ENCODE measurements at places on chromosomes 2 and 18.

- peak; percentile 36 for DNase-seq
These were observed 4.2 kb downstream of the CLK1 start for GRCh38 chr2:200860092-200860795.

GRCh38 chr2:174590346-174590745 lies 7.3 kb downstream of the WIPF1 start:
- DNase-seq = no peak

DNA sequence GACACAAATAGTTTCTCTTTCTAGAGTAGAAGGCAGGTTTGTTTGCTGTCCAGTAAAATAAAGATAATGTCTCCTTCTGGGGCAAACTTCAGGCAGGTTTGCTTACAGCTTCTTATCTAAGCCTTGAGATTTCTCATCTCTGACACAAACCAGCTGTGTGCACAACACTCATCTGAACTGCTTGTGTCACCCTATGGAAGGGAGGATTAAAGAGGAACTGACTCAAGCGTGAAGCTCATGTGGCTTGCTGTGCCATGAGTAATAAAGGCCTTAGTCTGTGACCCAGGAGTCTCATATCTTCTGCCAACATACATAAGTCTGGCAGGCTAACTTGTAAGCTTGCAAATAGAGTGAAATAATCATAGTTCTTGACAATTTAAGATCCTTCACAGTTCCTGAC lies 24.2 kb upstream of the CPO start:
- DNase-seq = no peak

- DNase-seq = no peak
These were observed 692 bp upstream of the RAX start for GRCh38 chr18:59273759-59274532.

DNA sequence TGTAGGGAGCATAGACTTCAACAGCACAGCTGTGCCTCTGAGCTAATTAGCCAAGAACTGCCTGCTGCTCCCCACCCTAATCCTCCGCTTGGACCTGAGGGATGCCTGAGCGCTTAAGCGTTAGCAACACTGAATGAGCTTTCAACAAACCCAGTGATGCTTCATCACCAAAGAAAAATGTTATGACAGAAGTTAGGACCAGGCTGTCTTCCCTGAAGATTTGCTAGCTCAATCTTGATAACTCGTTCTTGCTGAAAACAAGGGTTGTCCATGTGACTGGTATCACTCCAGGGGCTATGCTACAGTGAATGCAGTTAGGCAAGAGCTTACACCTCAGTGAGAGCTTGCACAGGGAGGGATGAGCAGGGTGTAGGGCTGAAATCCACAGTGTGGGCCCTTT lies 190.7 kb upstream of the SIX2 start:
- DNase-seq = no peak

DNA sequence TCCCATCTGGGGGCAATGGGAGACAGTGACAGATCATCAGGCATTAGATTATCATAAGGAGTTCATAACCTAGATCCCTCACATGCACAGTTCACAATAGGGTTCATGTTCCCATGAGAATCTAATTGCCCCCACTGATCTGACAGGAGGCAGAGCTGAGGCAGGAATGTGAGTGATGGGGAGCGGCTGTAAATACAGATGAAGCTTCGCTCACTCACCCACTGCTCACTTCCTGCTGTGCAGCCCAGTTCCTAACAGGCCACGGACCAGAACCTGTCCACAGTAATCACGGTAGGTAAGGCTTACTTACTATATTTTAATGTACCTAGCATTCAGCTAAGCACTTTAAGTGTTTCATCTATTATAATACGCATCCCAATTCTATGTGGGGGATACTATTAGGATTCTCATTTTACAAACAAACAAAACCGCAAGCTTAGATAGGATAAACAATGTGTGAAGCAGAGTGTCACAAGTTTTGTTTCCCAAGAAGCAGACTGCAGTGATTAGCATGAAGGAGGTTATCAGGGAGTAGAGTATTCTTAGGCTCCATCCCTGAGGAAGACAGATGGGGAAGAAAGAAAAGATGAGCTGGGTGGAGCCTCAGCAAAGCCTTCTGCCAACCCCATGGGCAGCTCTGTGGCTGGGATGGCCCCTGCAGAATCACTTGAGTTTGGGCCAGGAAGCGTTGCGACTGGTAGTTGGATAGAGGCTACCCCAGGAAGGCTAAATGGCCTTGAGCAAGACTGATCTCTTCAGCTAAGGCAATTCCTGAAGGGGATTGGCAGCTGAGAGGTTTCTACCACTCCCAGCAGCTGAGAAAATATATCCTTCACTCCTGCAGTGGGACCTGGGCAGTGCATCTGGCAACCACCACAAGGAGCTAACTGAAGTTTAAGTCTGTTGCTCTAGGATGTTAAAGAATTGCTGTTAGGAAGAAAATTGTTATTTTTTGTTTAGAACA lies 133.1 kb downstream of the MREG start:
- no peak for DNase-seq

DNA sequence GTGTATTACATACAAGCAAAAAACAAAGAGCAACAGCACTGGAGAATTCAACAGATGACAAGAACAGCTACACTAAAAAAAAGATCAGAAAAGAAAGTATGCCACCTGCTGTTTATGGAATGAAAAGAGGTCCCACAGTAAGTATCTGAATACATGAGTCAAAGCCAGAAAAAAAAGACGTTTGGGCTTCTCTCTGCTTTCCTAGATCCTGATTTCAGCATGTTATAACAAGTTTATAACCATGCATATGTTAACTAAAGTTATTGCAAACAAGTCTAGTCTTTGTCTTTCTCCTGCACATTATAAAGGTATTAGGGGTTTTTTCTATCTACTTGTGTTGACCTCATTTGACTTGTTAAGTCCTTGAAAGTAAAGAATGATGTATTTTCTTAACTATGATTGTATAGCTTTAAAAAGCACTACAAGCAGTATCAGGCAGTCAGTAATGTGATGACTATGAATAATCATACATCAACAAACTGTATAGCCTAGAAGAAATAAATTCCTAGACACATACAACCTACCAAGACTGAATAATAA lies 108.5 kb upstream of the COL5A2 start:
- DNase-seq = no peak

GRCh38 chr2:8333177-8333831 lies 348.6 kb upstream of the ID2 start:
- DNase-seq = no peak

DNA sequence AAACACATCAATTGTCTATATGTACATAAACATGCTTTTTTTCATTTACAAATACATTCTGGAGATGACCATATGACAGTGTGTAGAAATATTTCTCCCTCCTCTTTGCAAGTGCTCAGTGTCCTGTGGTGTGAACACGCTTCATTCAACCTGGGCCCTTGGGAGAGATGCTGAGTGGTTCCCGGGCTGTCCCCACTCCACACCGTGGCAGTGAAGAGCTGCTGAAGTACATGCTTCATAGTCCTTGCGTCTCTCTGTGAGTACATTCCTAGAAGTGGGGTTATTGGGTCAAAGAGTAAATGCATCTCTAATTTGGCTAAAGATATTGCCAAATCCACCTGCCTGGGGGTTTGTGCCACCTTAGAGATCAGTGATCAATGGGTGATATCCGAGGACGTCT lies 6.5 kb upstream of the GPR35 start:
- DNase-seq = no peak

DNA sequence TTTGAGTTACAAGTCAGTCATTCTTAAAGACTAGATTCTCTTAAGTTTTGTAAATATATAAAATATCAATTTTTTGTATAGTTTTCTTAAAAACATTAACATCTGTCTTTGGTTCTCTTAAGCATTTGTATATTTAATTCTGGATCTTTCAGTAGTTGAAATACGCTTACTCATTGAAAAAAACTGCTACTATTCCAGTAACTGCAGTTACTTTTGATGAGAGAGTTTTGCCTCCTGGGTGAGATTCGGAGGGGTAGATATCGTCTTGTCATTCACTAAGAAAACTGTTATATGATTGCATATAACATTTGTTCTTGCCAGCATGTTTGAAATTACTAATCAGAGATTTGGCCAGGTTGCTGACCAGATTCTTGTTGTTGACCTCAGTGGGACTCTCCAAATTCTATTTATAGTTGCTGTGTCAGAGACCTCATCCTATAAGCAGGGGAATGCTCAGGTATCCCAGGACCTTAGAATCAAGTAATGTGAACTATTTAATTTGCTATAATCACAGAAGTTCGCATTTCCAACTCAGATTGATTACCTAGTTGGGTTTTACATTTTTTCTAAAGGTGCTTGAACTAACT lies 7.9 kb downstream of the AGPS start:
- no peak for DNase-seq

DNA sequence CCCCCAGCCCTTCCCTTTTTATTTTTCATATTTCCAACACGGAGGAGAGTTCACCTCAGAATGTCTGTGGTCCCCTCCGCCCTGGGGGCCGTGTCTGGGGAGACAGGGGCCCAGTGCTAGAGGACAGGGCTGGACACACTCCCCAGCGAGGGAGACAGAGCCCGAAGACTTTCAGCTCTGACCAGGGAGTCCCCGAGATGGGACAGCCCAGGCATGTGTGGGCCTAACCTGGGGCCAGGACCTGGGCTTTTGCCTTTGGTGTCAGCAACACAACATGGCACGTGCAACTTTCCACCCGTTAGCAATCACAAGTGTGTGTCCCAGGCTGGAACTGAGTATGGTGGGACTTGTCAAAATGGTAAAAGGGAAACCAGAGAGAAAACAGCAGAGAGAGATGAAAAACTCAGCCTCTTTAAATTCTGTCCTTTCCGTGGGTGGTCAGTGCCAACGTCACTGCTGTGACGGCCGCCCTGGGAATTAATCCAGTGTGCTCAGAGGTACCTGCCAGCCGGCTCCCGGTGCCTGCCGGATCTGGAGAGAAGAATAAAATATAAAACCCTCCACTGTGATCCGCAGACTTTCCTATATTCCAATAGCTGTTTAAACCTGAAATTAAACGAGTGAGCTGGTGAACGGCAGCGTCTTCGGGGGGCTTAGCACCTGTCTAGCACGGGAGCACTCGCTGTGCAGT lies 245.8 kb downstream of the EIPR1 start:
- no peak for DNase-seq

DNA sequence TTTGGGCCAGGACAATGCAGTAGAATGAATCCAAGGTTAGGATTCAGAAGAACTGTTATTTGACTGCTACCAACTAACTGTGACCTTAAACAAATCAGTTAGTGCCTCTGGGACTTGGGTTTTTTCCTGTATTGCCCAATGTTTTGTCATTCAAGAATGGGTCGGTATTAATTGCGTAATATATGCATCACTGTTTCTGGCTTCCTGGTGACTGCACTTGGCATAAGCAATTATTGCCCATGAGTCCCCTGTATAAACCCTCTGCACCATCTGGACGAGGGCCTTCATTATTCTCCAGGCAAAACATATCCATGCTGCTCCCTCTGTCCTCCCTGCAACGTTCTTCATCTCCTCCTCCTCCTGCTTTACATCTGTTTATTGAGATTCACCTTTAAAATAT lies 255.8 kb upstream of the LRRTM1 start:
- DNase-seq = no peak

DNA sequence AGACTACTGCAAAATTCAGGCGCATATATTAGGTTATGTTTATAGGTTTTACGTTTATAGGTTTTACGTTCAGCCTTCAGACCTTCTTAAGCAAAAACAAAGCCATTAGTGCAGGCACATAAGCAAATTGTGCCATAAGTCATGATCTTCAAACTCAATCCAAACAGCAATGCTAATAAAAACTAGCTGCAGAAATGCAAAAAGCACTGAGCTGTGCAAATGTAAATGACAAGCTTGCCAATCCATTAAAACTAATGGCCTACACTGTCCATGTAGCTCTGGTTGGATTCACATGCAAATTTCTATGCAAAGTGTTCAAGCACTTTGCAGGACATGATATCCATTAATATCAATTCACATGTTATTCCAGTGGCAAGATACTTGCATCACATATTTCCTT lies 50.9 kb downstream of the LRPPRC start:
- DNase-seq = no peak

GRCh38 chr18:58669731-58670378 lies 1.4 kb upstream of the MALT1 start:
- no peak for DNase-seq

DNA sequence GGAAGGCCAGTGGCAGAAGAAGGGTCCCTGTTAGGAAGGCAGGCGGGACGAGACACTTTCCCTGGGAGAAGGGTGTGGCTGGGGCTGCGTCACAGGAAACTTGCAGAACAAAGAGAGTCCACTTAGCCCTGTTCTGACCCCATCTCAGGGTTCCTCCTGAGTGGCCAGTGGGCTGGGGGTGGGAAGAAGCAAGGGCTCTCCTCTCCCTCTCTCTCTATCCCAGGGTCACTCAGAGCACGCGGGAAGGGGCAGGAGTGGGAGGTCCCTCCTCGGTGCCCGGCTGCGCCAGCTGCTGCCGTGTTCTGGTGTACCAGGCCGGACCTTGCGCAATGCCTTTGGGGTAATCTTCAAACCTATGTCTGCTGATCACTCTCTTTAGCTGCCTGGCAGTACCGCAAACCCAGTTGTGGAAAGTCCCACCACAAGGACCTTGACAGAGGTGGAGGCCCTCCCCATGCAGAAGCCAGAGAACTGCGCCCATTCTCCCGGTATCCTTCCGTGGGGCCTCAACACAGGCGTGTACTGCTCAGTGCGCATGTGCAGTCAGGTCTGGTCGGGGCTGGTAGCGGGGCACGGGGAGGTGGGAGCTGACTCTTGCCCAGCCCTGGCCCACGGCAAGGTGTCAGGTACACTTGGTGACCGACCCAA lies 47.8 kb upstream of the ST3GAL5 start:
- DNase-seq = no peak

- DNase-seq = no peak
These were observed 138.9 kb downstream of the CCDC148 start for GRCh38 chr2:158317642-158318041.

DNA sequence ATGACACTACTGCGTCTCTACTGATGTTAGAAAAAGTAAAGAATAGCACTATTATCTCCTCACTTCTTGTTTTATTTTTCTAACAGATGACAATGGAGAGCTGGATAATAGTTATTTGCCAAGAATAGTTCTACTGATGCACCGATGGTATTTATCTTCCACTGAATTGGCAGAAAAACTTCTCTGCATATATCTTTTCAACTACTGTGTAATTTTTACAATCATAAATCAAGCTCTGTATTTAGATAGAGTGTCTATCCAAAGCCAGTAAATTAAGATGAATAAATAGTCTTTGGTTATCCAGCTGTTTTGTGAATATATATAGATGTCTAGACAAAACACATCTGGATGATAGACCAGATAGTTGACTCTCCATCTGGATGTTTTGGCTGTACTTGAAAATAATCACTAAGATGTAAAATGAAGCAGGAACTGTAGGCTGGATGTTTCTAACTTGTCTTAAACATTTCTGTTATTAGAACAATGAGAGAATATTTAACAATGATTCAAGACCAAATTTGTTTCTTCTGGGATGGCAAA lies 40.1 kb downstream of the RASGRP3 start:
- no peak for DNase-seq
